HAP-1 (cell line): ENCODE measurements at places on chromosomes 2 and 18.

DNA sequence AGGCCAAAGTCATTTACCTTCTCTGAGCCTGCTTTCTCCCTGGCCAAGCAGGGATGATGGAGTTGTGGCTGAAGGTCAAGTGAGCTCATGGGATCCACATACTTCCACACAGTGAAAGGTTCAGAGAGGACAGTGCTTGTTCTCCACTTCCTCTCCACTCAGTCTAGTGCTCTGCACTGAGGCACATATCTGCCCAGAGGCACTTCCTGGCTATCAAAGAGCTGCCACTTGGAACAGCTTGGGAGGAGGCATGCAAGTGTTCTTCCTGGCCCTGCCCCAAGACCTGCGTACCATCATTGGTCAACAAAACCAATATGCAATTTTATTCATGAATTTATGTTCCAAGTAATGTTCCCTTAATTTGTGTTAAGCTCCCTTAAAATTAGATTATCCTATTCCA is 71.9 kb downstream of the RNF152 start:
- DNase-seq = no peak

DNA sequence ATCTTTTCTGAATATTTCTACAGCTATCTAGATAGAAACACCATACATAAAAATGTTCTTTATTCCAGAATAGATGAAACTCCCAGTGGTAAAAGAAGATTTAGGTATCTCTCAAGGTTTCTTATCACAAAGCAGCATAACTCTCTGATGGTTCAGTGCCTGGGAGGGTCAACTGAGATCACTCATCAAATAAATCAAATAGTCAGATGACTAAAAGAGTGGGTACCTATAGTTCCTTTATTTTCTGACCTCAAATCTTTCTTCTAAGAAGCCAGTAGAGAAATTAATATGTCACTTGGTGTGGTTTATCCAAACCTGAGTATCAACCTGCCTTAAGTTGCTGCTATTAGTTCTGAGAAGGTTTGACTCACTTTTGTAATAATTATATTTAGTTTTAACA is 120.9 kb downstream of the TMEFF2 start:
- DNase-seq = no peak

- DNase-seq = no peak
These were observed at the start of gene NXPH2 for GRCh38 chr2:138779781-138780445. NXPH2 (minus strand) TSS chr2:138780390; CDS start chr2:138780241, 149 bp downstream.

DNA sequence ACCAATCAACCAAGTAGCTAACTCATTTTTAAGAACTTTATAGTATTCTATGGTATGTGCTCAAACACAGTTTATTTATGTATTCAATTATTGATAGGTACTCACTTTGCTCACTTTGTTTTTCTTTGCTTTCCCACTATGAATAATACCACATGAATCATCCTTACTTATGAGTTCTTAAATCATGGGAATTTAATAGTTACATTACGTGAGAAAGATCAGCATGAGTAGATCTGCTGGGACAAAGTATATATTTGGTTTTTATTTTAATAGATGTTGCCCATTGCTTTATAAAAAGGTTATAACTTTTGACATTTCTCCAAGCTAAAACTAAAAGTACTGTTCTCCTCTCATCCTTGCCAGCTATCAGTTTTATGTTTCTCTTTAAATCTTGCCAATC is 390.7 kb downstream of the LRATD1 start:
- DNase-seq = no peak

DNA sequence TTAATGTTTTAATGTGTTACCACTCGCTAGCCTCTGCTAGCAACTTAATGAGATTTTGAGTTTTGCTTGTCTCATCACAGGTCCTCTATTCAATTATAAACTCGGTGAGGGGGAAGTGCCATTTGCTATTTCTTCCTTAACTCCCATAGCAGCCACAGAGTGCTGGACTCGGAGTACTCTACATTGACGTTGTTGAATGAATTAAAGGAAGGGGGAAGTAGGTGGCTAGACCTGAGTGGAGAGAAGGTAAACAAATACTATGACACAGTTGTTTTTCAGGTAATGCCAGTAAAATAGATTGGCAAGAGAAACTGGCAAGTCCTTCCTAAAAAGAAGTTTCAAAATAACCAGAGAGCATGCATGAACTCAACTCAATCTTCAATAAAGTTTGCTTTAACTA is 339.3 kb downstream of the HRH4 start:
- no peak for DNase-seq

- no peak for DNase-seq
These were observed 381.1 kb downstream of the HRH4 start for GRCh38 chr18:24841536-24841935.

DNA sequence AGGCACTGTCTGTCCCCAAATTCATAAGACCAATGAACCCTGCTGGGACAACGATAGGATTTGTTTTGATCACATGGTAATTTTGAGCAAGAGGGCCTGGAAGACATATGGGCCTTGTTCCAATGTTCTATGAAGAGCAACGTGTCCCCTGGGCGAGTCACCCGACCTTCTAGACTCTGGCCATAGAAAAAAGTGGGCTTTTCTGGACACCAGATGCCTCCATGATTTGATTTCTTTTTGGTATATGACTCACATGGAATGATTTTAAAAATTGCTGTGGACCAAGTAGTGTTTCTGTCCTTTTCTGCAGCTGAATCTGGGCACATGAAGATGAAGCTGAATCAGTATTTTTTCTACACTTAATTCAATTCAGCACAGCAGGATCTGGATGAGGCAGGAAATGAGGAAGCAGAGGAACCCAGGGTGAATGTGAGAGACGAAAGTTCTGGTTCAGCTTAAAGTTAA is 104.9 kb downstream of the CDC42EP3 start:
- no peak for DNase-seq
